Heart right ventricle (tissue), 16 donors: ENCODE measurements at places on chromosomes 11 and 22. TPM values are rescaled to one million over a fixed set of nuclear protein-coding genes. Genes with fewer than 3 reads are reported as not detected.

The CEP126 gene
- total RNA-seq: 1.3 TPM

The MRGPRE gene
- not detected for total RNA-seq

The OR51F2 gene
- total RNA-seq: not detected

The DDI1 gene
- not detected for total RNA-seq

The OR10G7 gene
- total RNA-seq: not detected

The OSM gene
- total RNA-seq: 0.92 TPM

The KRTAP5-7 gene
- total RNA-seq: 0.20 TPM

The PRG2 gene
- not detected for total RNA-seq

The KCNJ1 gene
- not detected for total RNA-seq

The ABCC8 gene
- total RNA-seq: 0.47 TPM

The GAL gene
- not detected for total RNA-seq

The BTG4 gene
- not detected for total RNA-seq

The THRSP gene
- total RNA-seq: not detected

The CELSR1 gene
- total RNA-seq: 11.2 TPM

The TEX12 gene
- total RNA-seq: not detected

The ST14 gene
- 0.43 TPM for total RNA-seq

The IGSF22 gene
- total RNA-seq: 1.3 TPM

The UCP2 gene
- 28.1 TPM for total RNA-seq

The CD6 gene
- 0.34 TPM for total RNA-seq
